ENCODE measurements at places on chromosomes 16 and 17.

DNA sequence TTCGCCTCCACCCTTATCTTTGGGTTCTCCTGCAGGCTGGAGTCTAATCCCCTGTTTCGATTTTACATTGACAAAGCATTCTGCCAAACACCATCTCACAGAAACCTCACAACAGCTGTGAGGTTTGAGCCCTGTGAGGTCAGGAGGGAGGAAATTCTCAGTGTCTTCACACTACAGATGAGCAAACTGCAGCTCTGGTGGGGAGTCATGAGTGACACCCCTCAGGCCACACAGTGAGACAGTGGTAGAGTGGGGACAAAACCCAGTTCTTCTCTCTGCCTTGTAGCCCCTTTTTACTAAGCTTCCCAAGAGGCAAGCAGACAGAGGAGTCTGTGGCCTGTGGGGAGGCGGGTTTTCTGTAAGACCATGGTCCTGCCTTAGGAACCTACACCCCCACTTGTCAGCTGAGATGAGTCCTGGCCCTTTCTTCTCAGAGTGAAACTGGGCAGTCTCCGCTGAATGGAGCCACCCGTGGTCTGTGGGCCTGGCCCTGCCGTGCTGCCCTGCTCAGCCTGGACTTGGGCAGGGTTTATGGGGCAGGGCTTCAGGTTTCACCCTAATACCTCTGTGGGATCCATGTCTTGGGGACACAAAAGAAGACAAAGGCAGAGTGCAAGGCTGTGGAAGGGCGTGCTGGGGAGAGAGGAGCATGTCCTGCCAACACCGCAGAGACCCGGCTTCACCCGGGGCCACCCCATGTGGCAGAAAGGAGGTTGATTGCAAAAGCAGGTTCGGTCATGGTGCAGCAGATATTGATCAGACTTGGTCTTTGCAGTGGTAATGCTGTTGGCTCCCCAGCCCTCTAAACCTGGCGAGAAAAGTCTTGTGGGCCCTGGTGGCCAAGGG, 59.0 kb downstream of the ABR start:
- no peak for DNase-seq

DNA sequence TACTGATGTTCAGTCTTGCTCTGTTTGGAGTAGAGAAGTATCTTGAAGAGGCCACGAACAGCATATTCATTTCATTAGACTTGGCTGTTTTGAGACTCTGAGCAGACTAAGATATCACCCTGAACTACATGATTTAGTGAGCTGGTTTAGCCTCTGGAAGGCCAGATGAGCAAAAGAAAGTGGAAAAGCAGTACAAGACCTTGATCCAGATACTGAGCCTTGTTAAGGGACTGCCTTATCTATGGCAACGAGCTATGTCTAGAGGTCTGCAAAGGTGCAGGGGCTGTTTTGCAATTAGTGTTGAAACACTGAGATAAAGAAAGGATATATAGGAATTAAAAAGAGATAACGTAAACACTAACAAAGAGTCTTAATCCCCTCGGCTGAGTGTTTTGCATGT, 231.4 kb downstream of the IRX3 start:
- DNase-seq, result no peak

GRCh38 chr16:74695450-74696422, 4.9 kb downstream of the MLKL start:
- DNase-seq, result peak; percentile 29

GRCh38 chr17:80948019-80948975, 43.3 kb upstream of the CHMP6 start:
- no peak for DNase-seq

GRCh38 chr17:76331083-76331482, 22.6 kb downstream of the PRPSAP1 start:
- DNase-seq, result no peak

- DNase-seq, result no peak
Observed at GRCh38 chr17:19345486-19346350, 16.8 kb downstream of the B9D1 start.

DNA sequence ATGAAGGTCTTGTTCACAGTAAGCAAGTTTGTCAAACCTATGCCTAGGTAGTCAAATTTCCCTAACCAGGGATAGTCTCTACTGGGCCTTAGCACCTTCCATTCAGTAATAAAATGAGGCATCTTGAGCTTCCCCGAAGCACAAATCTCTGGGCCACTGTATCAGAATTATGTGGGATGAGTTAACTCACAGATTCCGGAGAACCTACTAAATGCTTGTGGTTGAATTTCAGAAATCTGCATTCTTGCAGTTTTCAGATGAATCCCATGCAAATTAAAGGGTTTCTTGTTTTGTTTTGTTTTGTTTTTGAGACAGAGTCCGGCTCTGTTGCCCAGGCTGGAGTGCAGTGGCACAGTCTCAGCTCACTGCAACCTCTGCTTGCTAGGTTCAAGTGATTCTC, 478.8 kb upstream of the HSBP1 start:
- no peak for DNase-seq

- no peak for DNase-seq
Observed at GRCh38 chr16:74275711-74276110, 20.9 kb upstream of the PSMD7 start.

GRCh38 chr17:29093090-29093871, 50.3 kb downstream of the PIPOX start:
- DNase-seq, result no peak

DNA sequence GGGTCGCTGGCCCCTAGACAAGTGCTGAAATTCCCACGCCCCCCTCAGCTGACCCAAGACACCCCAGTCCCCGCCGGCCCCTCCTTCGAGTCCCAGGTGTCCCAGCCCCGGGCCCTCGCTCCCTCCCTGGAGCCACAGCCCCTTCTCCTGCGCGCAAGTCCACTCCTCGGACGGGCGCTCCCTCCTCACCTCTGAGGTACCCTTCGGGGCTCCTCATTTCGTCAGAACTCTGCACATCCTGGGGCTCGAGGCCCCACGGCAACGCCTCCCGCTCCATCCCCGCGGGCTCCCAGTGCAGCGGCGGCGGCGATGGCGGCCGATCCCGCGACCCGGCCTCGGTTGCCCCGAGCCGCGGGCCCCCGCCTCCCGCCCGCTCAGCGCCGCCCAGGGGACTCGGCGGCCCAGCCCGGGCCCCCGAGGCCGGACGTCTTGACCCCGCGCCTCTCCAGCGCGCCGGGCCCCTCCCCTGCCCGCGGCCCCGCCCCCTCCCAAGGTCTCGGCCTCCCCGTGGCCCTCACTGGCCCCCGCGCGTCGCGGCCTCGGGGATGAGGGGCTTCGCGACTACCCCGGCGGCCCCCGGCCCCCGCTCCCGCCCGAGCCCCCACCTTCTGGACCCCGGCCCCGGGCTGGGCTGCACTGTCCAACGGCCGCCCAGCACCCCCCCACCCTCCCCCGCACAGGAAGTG, at the start of gene ZNF768:
Gene ZNF768, minus strand, starts transcription at position 430 of the 686 bp plus-strand sequence. Its CDS starts 153 bp downstream, at position 277.
- DNase-seq, result peak; percentile 15

- no peak for DNase-seq
Observed at GRCh38 chr16:81445966-81446906, 1.6 kb downstream of the CMIP start.

DNA sequence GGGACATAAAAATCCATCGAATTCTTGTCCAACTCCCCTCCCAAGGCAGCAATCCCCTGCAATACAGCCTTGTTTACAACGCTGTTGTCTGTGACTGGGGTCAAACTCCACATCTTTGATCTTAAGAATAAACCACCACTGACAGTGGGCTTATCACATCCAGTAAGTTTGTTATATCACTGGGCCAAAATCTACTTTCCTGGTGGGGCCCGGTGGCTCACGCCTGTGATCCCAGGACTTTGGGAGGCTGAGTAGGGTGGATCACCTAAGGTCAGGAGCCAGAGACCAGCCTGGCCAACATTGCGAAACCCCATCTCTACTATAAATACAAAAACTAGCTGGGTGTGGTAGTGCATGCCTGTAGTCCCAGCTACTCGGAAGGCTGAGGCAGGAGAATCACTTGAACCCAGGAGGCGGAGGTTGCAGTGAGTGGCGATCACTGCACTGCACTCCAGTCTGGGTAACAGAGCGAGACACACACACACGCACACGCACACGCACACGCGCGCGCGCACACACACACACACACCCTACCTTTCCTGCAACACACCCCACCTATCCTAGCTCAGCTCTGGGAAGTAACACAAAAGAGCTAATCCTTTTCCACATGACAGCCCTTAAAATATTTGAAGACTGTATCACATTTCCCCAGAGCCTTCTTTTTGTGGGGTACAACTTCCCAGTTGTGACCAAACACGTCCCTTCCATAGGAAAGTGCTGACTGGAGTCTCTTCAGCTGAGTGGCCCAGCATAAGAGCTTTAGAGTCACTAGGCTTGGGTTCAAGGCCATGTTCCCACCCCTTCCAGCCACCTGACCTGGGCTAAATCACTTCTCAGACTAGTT, 20.9 kb upstream of the ABCC1 start:
- no peak for DNase-seq

- DNase-seq, result no peak
Observed at GRCh38 chr17:40087049-40087794, 13.2 kb downstream of the NR1D1 start.

- DNase-seq, result no peak
Observed at GRCh38 chr16:23384878-23385277, 68.1 kb downstream of the COG7 start.

GRCh38 chr17:80716986-80717719, 172.5 kb downstream of the RPTOR start:
- DNase-seq, result no peak

- DNase-seq, result no peak
Observed at GRCh38 chr17:5797447-5798050, 213.2 kb upstream of the NLRP1 start.

GRCh38 chr17:52828621-52829020, 670.1 kb upstream of the CA10 start:
- no peak for DNase-seq

Measured in activated CD4-positive, alpha-beta T cell treated with anti-CD3 and anti-CD28 coated beads, Interleukin-2, amount 50 U/mL, for 4 hours (primary cell).